ENCODE measurements at places on chromosomes 5 and 9.

- no peak for DNase-seq
Measured at GRCh38 chr5:139164020-139164419, 34.1 kb downstream of the SIL1 start.

- no peak for DNase-seq
Measured at GRCh38 chr5:54302267-54302687, 8.1 kb downstream of the ARL15 start.

DNA sequence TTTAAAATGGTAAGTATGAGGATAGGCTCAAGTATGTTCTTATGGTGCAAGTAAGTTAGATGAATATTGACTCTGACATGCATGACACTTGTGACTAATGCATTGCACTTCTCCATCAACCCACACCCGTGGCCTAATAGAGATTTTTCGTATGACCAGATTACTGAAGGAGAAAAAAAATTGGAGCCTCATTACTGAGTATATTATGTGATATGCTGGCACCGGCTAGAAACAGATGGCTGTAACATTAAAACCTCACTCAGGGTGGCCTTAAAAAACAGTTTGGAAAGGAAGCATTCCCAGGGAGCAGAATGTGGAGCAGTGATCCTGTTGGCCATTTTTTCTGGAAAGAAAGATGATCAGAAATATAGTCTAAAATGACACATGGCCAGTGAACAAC, 766.4 kb downstream of the PRELID2 start:
- DNase-seq: no peak

GRCh38 chr5:77669677-77670076, 31.2 kb upstream of the OTP start:
- DNase-seq: no peak
